ENCODE measurements at places on chromosomes 16 and 17.

- DNase-seq: peak; percentile 48
These were observed 22.8 kb downstream of the FAM117A start for GRCh38 chr17:49741009-49741691.

DNA sequence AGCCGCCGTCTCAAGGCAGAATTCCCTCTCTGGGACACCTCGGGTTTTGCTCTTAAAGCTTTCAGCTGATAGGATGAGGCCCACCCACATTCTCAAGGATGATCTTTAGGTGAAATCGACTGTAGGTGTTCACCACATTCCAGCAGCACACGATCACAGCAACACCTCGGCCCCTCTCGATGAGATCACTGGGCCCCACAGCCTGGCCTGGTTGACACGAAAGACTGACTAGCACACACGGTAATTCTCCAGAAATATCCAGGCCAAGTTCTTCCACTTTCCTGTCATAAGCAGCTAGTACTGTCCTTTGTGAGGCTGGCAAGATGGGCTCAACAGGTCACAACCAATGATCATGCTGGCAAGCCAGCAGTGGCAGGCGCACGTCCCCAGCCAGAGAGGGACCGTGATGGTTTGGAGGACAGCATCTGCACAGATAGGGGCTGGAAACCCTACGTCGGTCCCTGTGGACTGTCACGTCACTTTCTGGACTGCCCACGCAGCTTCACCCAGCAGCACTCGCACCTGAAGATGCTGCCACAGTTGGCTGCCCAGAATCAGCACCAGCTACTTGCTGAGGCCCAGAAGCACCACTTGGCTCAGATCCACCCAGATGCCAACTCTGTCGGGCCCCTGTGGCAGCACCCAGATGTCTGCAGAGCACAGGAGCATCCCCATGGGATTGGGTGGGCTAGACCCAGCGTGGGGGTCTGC is 17.4 kb downstream of the TMC6 start:
- no peak for DNase-seq

- no peak for DNase-seq
These were observed 18.9 kb downstream of the CA4 start for GRCh38 chr17:60168654-60169053.

GRCh38 chr16:66682271-66682670 is 14.3 kb downstream of the CMTM4 start:
- DNase-seq: no peak

- no peak for DNase-seq
These were observed 41.9 kb upstream of the EMP2 start for GRCh38 chr16:10622036-10622921.

DNA sequence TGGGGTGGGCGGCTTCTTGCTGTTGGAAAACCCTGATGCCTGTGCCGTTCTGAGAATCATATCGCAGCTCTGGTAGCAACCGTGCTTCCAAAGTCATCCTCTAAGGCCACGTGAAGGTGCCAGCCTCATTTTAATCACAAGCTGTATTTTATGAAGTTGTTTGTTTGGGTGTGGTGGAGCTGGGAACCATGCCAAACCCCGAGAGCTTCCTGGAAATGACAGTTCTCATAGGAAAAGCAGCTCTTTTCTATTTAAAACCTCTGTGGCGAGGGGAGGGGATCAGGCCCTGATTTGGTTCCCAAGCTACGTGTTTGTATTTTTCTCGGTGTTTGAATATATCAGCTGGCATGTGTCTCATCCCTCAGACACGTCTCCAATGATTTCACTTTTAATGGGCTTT is 21.7 kb downstream of the KNOP1 start:
- DNase-seq: no peak

Data from GM10248 (cell line).